NCI-H526 treated with DMSO at 0.1 percent for 48 hours (cell line): ENCODE measurements at places on chromosomes 7 and 10.
A peak's percentile ranks its signal among the peaks of the same experiment; 100 is the strongest.

DNA sequence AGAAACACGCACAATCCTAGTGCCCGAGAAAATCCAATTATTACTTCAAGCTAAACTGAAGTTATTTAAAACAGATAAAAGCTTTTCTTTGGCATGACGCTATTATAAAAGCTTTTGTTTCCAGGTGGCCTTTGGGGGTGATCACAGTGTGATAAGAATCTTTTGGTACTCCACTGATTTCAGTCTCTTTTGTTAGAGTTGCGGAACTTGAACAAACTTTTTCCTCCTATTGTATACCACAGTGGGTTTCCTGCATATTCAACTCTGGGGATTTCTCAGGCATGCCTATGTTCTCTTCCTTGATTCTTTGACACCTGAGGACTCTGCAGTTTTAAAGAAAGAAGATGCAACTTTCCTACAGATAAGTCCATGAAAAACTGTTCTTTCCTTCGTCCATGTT is 99.7 kb upstream of the PITRM1 start:
- no peak for DNase-seq

- no peak for DNase-seq
Observed at GRCh38 chr7:155752756-155753445, 59.4 kb downstream of the SHH start.

DNA sequence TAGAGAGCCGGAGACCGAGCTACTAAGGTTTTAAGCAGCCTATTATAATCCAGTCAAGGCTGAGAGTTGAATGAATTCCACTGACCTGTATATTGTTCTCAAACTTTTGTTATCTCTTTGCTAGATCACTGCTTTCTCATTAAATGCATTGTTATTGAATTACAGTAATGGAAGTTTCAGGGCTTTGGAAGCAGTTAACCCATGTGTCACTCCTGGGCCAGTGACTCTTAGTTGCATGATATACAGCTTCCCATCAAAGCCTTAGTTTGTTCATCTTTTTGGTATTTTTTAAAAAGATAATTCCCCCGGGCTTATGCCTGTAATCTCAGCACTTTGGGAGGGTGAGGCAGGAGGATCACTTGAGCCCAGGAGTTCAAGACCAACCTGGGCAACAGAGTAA is 55.4 kb upstream of the KIAA1217 start:
- DNase-seq = no peak

GRCh38 chr10:121216295-121216694 is 365.1 kb downstream of the WDR11 start:
- no peak for DNase-seq

- DNase-seq = peak; percentile 26
Observed at GRCh38 chr10:102422545-102423129, 2.0 kb downstream of the FBXL15 start.
